ENCODE measurements at places on chromosomes 1 and 21.

DNA sequence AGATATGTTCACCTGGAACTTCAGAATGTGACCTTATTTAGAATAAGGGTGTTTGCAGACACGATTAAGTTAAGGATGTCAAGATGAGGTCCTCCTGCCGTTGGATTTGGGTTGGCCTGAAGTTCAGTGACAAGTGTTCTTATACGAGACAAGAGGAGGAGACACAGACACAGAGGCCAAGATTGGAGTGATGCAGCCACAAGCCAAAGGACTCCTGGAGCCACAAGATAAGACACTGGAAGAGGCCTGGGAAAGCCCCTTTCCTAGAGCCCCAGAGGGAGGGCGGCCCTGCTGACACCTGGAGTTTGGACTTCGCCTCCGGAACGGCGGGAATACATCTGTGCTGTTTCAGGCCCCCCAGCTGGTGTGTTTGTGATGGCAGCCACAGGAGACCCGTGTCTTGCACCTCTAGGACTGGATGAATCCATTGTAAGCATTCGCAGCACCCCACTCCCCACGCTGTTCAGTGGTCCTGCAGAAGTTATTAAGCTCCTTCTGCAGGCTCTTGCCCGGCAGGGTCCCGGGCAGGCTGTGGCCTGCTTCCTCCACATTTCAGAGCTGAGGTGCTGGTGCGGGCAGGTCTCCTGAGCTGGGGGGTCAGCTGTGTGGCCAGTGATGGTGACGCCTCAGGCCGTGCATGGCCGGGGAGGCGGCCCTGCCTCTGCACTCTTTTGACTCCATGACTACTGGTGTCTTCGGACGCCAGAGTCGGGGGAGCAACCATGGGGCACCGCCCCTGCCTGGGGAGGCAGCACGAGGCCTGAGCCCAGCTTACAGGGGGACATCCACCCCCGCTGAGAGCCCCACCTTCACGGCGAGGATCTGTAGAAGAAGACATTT, 34.6 kb downstream of the UMODL1 start:
- no peak for DNase-seq

- no peak for DNase-seq
Observed at GRCh38 chr21:45828580-45829570, 152.7 kb upstream of the COL6A1 start.

GRCh38 chr21:44748621-44749020, 37.2 kb upstream of the TSPEAR start:
- DNase-seq = no peak

GRCh38 chr1:63812071-63812700, 38.4 kb downstream of the ROR1 start:
- DNase-seq = no peak

- DNase-seq = no peak
Observed at GRCh38 chr1:203901581-203901980, 40.2 kb downstream of the SNRPE start.

GRCh38 chr1:215202868-215203267, 120.3 kb downstream of the KCNK2 start:
- no peak for DNase-seq

DNA sequence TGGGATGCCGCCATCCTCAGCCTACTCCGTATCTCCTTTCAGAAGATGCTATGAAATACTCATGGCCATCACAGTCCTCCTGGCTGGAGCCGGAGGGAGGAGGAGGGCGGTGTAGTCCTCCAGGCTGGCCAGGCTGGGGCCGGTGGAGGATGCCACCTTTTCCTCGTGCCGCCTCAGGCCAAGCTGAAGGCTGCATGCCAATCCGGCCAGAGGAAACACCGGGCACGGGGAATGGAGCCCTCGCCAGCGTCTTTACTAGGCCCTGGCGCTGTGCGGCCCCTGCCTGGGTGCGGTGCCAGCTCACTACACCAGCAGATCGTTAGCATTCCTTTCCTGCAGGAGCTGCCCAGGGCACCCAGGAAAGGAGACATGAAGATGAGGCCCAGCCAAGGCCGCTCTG, 70.1 kb downstream of the CASZ1 start:
- no peak for DNase-seq

All from GM13976 (cell line).